ENCODE measurements at places on chromosomes 16 and 17.

- no peak for DNase-seq
Observed at GRCh38 chr17:39946551-39947330, 16.1 kb upstream of the GSDMA start.

- no peak for DNase-seq
Observed at GRCh38 chr17:77235370-77235941, 94.7 kb downstream of the SEC14L1 start.

DNA sequence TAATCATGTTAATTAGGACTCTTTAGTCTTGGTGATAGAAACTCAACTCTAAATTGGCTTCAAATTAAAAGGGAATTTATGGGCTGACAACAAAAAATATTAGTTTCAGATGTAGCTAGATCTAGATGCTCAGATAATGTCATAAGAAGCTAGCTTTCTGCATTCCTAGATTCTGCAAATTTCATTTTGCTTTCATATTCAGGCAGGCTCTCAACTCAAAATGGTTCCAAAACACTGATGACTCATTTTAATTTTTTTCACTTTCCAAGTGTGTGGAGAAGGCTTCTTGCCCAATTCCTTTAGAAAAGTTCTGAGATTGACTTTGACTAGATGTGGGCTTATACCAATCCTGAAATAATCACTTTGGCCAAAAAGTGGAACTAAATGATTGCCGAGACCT lies 236.7 kb upstream of the GOT2 start:
- DNase-seq: no peak

- no peak for DNase-seq
Observed at GRCh38 chr17:80024206-80024972, 11.3 kb downstream of the TBC1D16 start.

DNA sequence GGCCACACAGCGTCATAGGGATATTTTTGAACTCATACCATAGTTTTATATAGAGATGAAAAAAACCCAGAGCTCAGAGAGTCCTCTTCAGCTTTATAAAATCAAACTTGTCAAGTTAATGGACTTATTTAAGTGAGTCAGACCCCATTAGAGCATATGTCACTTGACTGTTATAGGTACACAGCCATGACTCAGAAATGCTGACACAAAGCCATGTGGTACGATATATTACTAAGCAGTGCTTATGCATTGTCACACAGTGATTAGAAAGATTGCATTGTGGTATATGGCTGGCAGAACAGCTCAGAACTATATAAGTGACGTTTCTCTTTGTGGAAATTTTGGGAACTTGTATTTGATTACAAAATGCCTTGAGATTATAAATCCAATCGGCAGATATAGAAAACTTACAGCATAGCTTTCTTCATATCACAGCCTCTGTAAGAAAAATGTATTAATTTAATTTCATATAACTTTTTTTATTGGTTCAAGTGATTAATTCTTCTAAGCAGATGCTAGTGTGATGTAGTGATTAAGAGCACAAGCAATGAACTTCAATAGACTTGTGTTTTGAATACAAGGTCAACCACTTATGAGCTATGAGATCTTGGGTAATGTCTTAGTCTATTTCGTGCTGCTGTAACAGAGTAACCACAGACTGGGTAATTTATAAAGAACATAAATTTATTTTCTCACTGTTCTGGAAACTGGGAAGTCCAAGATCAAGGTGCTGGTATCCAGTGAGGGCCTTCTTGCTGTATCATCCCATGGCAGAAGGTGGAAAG lies 25.8 kb upstream of the GINS3 start:
- no peak for DNase-seq

DNA sequence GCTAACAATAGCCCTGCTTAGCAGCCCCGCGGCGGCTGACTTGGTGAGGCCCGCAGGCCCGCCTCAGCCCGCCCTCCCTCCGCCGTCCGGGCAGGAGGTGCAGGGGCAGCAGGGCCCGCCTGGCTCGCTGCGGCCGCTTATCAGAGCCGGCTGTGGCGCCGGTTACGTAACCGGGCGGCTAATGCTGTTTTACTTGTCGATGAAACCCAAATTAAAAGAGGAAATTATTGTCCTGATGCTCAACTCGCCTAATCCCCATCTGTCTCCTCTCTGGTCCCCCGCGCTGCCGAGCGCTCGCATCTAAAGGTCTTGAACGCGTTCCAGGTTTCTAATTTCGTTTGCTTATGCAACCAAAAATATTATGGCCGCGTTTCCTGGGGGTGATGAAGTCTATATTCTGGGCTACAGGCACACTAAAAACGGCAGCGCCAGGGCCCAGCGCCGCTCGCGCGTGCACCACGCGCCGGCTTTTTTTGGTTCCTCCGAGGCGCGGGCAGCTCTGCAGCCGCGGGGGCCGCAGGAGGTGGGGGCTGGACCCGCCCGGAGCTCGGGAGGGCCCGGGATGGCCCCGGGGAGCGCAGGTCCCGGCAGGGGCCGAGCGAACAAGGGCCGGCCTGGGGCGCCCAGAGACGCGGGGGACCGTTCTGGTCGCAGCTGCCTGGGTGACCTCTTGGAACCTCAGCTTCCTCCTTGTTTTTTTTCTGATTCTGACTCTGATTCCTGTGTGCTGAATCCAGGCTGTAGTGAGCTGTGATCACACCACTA lies 65.2 kb upstream of the TOB1 start:
- DNase-seq: peak; percentile 35

DNA sequence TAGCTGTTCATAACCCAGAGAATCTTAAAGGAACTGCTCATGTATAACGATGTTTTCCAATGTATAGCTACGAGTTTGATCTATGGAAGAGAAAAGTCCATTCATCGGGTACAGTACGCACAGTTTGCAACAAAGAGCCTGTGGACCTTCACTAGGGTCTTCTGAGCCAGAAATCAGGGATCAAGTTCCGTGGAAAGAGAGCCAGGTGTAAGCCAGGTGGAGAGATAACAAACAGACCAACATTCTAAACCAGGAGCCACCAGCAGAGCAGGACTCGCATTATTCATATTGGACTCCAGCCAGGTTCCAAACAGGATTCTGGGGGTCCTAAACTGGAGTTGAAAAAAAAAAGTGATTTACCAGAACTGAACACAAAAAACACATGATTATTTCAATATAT lies 505.4 kb upstream of the C16orf82 start:
- DNase-seq: no peak

DNA sequence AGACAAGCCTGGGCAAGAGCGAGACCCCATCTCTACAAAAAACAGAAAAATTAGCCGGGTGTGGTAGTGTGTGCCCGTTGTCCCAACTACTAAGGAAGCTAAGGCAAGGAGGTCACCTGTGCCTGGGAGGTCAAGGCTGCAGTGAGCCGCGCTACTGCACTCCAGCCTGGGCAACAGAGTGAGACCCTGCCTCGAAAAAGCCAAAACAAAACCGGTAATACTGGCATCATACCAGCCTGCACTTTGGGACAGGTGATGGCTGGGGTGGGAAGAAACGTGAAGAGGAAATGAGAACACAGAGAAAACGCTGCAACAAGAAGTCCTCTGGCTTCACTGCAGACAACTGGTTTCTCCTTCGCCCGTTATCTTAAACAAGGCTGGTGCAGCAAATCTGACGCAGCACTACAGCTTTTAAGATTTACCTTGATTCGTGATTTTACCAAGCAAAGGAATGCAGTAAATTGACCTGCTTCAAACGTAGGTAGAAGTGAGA lies 725 bp upstream of the CASC3 start:
- DNase-seq: no peak

GRCh38 chr17:58121925-58122324 lies 26.3 kb upstream of the OR4D1 start:
- peak; percentile 11 for DNase-seq

DNA sequence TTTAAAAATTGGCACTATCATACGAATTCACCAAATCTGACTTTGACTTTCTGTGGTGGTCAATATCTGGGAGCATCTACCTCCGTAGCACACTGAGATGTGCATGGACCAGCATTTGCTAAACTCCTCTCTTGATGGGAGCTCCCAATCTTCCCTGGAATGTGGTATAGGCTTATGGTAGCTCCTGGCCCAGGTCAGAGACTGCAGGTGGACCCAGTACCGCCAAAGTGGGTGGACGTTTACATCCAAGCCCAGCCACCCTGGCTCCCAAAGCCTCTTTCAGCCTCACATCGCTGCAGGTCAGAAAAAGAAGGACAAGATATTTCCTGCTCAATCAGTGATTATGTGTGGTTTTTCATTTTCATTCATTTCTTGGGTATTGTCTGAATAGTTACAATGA lies 43.1 kb upstream of the NKD1 start:
- DNase-seq: no peak

GRCh38 chr16:21302454-21302853 lies 24.4 kb upstream of the CRYM start:
- no peak for DNase-seq

GRCh38 chr17:77343031-77343800 lies 202.4 kb downstream of the SEC14L1 start:
- DNase-seq: no peak

GRCh38 chr16:28876019-28876659 lies 2.1 kb upstream of the ATP2A1 start:
- DNase-seq: no peak

- no peak for DNase-seq
Observed at GRCh38 chr17:41367426-41368075, 2.1 kb downstream of the KRT33B start.

DNA sequence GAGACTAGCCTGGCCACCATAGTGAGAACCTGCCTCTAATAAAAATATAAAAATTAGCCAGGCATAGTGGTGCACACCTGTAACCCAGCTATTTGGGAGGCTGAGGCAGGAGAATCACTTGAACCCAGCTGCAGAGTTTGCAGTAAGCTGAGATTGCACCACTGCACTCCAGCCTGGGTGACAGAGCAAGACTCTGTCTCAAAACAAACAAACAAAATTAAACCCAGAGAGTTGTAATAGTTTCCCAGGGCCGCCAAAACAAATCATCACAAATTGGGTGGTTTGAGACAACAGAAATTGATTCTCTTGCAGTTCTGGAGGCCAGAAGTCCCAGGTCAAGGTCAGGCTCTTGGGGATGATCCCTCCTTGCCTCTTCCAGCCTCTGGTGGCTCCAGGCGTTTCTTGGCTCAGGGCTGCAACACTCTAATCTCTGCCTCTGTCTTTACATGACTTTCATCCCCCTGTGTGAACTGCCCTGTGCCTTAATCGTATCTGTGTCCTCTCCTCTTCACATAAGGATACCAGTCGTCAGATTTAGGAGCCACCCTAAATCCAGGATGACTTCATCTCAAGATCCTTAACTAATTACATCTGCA lies 100.3 kb upstream of the NOL11 start:
- DNase-seq: no peak

GRCh38 chr16:71972356-71972755 lies 27.8 kb downstream of the PKD1L3 start:
- DNase-seq: no peak

DNA sequence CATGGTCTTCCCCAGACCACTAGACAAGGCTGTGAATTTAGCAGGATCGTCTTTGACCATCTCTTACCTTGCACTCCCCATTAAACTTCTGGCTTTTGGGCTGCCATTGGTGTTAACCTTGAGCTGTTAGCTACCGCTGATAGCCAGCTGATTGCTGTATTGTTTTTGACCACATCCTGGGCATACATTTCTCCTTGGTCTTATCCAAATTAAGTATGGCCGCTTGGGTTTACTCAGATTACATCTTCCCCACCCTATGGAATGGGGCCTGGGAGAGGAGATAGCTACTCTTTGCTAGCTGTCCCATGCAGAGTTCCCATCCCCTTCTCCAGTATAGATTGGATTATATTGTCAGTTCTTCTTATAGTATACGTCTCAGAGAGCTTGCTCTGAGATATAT lies 270.4 kb upstream of the ELAC2 start:
- no peak for DNase-seq

DNA sequence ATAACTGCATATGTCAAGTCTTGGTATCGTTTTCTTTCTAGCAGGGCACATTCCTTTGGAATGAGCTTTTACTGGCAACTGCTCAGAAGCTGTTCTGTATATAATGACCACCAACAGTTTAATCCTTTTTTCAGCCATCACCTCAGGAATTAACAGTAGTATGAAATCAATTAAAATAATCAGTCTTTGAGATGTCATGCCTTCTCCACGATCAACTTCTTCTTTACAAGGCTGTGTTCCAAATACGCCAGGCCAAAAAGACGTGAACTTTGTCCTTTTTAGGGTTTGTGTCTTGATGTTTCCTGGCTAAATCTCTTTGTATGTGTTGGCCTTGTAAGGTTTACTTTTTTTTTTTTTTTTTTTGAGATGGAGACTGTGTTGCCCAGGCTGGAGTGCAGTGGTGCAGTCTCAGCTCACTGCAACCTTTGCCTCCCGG lies 54.9 kb downstream of the ABCC1 start:
- no peak for DNase-seq

DNA sequence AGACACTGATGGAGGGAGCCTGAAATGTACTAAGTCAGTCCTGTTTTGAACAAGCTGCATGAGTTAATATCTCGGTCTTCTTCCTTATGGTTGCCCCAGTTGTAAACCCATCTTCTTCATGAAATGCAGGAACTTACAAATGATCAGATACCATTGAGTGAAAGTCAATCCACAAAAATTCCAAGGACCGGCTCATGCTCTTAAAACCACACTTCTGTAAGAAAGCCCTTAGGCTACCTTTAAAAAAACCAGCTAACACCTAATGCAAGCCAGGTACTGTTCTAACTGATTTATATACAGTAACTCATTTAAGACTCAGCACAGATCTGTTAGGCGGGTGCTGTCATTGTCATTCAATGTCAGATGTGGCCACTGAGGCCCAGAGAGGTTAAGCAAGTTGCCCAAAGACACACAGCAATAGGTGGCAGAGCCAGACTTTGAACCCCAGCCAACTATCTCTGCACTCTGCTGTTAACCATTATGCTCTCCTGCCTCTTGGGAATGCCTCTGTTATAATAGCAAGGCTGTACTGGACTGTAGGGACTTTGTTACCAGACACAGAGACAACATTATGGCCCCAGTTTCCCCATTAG lies 93.4 kb downstream of the C16orf95 start:
- no peak for DNase-seq

- peak; percentile 38 for DNase-seq
Observed at GRCh38 chr16:381789-382717, at the start of gene PGAP6. Gene PGAP6, minus strand, starts transcription at chr16:381978. Its CDS starts 157 bp downstream, at chr16:381821.

DNA sequence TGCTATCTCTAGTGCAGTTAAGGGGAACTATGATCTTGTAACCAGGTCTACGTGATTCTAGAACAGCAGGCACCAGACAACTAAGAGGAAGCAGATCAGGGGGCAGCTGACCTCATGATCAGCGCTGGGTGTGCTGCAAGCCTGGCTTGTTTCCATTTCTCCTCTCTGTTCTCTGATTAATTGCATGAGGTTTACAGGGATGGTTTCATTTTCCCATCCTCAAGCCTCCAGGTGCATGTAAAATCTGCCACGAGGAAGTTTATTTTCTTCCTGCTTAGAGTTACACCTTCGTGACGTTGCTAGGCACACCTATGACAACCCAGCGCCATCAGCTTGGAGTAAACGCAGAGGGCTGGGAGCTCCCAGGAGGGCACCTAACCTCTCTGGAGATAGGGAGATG lies 4.3 kb upstream of the NUPR1 start:
- no peak for DNase-seq

DNA sequence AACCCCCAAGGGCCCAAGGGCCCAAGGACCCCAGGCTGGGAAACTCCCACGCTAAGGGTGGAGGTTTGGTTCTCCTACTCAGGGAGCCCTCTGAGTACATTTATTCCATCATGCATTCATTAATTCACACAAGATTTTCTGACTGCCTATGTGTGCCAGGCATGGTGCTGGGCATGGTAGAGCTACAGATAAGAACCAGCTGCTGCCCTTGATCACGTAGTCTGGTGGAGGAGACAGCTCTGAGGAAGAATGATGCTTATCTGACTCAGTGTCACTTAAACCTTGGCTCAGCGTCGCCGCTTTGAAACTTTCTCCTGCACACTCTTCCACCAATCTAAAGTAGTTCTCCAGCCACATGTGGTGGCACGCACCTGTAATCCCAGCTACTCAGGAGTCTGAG lies 3.6 kb upstream of the ARL4D start:
- no peak for DNase-seq

- no peak for DNase-seq
Observed at GRCh38 chr17:68782789-68783188, 172.4 kb downstream of the ABCA8 start.

Data from stimulated activated CD4-positive, alpha-beta T cell treated with anti-CD3 and anti-CD28 coated beads, TNF-alpha, amount 100 ng/mL, for 24 hours (primary cell).